ENCODE measurements at places on chromosomes 1 and 21.
A peak's percentile ranks its signal among the peaks of the same experiment; 100 is the strongest.

DNA sequence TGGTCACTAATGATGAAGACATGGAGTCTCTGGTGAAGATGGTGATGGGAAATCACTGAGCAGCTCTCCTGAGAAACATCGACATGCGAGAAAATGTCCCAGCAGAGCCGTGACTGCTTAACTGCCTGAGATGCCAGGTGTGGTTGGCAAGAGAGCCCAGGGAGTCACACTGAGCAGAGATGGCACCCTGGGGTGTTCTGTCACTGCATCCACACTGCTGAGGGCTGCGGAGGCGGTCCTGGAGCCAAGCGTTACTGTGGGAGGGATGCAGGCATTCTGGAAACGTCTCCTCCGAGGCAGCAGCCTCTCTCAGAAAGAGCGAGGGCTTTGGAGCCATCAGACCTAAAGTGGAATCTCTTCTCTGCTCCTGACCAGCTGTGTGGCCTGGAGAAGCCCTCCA, 57.2 kb downstream of the EPHB2 start:
- no peak for DNase-seq

DNA sequence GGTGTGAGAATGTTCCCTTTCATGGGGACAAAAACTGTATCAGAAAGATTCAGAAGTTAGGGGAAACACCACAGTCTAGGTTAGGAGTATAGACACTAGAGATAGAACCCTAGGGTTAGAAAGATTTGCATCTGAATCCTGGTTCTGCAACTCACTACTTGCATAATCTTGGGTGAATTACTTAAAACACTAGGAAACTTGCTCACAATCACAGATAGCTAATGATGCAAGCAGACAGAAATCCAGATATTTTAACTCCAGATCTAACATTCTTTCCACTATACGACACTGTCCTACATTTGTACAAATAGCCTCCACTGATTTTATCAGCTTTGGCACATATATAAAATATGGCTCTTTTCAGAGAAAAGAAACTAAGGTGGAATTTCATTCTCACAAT, 30.8 kb upstream of the GLIS1 start:
- DNase-seq = no peak

- DNase-seq = no peak
Observed at GRCh38 chr1:96683931-96684330, 37.7 kb upstream of the PTBP2 start.

GRCh38 chr1:83964153-83964552, 34.8 kb downstream of the TTLL7 start:
- DNase-seq = no peak

DNA sequence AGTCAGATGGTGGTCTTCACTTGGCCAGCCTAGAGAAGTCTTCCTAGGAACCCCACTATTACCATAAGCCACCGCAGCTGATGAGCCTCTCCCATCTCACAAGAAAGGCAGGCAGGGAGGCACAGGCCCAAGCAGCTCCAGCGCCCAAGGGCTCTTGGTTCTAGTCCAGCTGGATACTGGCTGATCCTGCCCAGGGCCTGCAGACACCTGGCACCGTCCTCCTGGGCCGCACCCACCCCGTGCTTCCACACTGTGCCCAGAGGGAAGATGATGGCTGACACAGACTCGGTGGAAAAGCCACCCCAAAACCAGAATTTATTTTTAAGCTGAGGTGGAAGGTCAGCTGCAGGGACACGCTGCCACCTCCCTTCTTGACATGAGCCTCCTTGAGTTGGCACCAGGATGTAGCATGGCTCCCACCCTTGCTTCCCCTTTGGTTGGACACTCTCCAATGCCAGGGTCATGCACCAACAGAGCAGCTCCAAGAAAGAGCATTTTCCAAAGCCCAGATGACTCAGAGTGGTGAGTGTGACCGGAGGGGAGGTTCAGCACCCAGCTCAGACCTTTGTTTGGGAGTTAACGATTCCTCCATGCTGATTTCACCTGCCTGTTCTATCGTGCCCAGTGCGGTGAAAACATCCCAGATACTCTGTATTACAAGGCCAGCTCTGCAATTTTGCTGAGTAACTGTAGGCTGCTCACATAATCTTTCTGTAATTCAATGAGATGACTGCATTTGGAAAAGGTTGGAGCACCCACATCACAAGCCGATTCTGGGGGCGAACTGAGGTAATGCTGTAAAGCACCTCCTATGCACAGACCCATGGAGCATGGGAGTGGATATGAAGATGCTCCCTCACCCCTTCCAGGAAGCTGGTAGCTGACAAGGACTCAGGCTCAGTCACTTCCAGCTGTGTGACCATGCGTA, 63.1 kb upstream of the SLC2A1 start:
- no peak for DNase-seq

DNA sequence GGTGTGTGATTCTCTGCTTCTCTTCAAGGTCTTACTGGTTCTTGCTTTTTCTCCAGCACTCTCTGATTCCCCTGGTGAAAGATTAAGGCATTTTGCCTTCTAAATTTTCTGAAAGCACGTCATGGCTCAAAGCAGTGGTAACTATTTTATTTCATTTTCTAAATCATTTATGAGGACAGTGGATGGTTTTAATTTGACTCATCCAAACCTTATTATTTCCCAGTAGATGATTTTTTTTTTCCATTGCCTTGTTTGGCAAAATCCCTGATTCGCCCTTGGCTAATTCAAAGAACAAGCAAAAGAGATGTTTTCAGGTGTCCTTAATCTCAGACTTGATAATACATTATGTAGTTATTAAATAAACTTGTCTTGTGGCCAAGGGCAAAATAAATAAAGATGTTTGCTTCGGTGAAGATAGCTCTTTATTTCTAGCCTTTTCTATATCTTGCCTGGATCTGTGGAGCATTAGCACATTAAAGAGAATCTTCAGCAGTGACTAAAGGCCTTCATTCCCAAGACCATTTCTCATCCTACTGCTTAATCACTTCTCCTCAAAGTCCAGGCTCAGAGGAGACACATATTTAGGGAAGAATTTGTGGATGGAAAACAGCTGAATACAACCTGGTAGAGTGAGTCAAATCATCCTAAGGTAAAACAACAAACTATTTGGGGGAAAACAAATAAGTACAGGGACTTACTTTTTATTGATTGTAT, 359.8 kb downstream of the DUSP10 start:
- DNase-seq = no peak

DNA sequence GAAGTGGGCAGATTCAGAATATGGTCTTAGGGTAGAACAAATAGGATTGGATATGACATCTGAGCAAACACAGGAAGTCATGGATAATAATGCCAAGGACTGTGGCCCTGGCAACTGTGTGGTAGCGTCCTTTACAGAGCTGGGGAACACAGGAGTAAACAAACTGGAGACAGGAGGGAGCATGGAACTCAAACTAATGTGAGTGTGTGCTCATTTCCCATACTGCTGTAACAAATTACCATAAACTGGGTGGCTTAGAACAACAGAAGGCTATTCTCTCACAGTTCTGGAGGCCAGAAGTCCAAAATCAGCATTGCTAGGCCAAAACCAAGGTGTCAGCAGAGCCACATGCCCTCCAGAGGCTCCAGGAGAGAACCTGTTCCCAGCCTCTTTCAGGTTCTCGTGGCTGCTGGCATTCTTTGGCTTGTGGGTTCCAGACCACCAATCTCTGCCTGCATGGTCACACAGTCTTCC, 106.4 kb downstream of the TGFBR3 start:
- no peak for DNase-seq

GRCh38 chr1:50976111-50976889, 6.3 kb downstream of the CDKN2C start:
- no peak for DNase-seq

GRCh38 chr1:157001304-157001703, 44.2 kb downstream of the ARHGEF11 start:
- no peak for DNase-seq

GRCh38 chr1:196295766-196296165, 312.5 kb downstream of the KCNT2 start:
- no peak for DNase-seq

DNA sequence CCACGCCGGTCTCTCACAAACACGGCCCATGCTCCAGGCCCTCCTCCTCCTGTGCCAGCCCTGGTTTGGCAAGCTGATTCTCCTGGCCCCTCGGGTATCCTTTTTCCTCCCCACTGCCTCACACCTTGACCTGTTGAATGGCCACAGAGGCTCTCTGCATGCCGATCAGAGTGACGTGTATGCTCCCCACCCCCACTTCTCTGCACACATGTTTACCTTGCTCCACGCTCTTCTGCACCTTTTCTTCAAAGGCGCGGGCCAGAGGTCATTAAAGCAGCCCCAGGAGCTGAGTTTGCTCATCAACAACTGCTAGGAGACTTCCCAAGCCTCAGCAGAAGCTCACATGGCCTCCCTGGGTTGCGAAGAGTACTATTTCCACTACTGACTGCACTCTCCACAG, 139.3 kb upstream of the EDN2 start:
- no peak for DNase-seq

GRCh38 chr1:110602466-110602865, 3.7 kb downstream of the KCNA2 start:
- no peak for DNase-seq

GRCh38 chr1:98403963-98404480, 257.5 kb upstream of the SNX7 start:
- DNase-seq = no peak

DNA sequence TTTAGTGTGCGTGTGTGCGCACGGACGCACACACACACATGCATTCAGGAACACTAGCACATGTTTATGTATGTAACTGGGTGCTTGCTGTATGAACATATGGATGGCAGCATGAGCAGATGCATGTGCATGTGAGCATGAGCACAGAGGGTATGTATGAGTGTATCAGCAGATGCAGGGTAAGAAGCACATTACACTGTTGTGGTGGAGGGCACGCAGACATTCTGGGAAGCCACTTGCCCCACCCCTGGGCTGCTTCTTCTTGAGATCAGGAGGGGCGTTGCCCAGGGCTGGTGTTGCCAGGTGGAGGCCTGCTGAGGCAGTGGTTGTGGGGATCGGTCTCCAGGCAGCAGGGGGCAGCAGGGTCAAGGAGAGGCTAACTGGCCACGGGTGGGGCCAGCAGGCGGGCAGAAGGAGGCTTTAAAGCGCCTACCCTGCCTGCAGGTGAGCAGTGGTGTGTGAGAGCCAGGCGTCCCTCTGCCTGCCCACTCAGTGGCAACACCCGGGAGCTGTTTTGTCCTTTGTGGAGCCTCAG, 3.9 kb upstream of the P3R3URF start:
- DNase-seq = no peak

GRCh38 chr1:203995228-203995627, 77.7 kb upstream of the SOX13 start:
- no peak for DNase-seq

DNA sequence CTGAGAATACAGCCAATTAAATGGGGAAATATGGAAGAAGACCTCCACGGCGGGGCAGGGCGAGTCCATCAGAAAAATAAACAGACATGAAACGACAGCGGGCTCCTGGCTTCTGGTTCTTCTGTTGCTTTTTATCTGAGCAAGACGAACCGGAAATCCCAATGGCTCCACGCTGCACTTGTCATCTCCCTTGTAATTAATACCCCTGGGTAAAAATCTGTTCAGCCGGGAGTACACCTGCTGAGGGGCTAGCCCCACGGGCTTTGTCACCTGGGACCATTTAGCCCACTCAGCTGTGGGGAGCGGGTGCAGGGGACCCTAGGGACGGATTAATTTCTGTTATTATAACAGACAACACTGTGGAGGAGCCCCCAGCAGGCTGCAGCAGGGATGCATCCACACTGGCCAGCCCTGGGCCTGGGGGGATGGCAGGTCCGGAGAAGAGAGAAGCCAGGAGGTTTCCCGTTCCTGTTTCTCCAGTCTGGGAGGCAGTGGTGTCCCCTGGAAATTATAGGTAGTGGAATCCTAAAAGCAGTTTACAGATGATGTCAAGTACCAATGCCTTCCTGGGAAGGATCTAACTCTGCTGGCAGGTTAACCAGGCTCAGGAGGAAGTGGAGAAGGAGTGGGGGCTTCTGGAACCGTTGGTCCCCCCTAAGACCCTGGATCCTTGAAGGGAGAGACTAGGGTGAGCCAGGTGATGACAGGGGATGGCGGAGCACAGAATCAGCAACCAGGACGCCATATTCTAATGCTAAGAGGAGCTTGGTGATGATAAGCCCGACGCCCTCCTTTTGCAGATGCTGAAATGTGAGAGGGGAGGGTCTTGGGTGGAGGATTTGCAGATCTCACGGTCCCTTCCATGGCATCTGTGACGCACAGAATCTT, 566.1 kb downstream of the PTPRU start:
- DNase-seq = no peak

GRCh38 chr1:67191668-67192520, 25.6 kb downstream of the IL23R start:
- no peak for DNase-seq

DNA sequence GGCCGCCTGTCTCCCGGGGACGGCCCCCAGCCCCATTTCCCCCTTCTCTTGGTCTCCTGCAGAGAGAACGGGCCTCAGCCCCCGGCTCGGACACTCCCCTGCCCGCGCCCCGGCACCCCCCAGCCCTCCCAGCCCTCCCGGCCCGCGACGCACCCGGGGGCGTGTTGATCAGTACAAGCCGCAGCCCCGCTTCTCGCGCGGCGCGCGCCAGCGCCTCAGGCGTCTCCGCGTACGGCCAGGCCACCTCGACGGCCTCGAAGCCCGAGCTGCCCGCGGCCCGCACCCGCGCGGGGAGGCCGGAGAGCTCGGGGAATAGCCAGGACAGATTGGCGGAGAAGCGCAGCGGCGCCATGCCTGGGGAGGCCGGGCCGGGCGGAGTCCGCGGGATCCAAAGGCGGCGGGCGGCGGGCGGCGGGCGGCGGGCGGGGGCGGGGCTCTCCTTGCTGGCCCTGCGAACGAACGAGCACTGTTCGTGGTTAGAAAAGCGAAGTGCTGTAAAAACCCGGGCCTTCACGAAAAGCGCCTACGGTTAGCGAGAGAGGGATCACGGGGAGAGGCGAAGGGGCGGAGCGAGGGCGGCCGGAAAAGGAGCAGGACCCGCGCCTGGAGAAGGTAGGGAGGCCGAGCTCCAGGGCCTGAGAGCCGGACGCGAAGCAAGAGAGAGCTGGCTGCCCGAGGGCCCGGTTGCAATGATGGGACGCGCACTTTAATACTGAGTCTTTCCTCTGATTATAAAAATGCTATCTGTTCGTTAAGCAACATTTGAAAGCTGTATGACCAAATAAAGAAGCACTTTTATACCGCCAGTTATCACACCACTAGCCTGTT, at the start of gene HYI:
Gene HYI (minus strand): TSS at position 490 of the 828 bp plus-strand sequence. CDS start 138 bp downstream, at position 352.
- DNase-seq = peak; percentile 47

- DNase-seq = no peak
Observed at GRCh38 chr1:50724626-50725286, 235.3 kb downstream of the FAF1 start.

DNA sequence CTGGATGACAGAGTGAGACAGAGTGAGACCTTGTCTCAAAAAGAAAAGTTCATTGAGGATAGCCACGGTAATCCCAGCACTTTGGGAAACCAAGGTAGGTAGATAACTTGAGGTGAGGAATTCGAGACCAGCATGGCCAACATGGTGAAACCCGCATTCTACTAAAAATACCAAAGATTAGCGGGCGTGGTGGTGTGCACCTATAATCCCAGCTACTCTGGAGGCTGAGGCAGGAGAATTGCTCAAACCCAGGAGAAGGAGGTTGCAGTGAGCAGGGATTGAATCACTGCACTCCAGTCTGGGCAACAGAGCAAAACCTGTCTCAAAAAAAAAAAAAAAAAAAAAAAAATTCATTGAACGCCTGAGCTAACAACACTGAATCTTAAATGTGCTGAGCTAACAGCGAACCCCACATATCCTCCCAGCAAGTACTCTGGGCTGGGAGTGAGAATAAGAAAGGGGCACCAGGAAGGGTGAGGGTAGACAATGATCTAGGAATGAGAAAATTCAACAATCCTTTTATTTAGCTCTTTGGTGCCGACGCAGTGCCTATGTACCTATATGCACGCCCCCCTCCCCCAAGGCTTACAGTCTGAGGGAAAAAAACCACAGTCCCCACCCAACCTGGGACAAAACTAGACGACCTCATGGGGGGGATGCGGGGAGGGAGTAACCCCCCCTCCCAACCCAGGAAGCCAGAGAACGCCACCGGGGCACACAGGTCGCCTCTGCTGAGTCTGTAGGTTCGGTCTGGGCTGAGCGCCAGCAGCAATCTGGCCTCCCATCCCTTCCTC, 1.4 kb upstream of the CACNA1S start:
- no peak for DNase-seq
